ENCODE measurements at places on chromosomes 7 and 10.

GRCh38 chr7:131723926-131724325, 167.5 kb upstream of the PODXL start:
- no peak for DNase-seq

- DNase-seq = no peak
These were observed 183.6 kb downstream of the TCF7L2 start for GRCh38 chr10:113133497-113134115.

DNA sequence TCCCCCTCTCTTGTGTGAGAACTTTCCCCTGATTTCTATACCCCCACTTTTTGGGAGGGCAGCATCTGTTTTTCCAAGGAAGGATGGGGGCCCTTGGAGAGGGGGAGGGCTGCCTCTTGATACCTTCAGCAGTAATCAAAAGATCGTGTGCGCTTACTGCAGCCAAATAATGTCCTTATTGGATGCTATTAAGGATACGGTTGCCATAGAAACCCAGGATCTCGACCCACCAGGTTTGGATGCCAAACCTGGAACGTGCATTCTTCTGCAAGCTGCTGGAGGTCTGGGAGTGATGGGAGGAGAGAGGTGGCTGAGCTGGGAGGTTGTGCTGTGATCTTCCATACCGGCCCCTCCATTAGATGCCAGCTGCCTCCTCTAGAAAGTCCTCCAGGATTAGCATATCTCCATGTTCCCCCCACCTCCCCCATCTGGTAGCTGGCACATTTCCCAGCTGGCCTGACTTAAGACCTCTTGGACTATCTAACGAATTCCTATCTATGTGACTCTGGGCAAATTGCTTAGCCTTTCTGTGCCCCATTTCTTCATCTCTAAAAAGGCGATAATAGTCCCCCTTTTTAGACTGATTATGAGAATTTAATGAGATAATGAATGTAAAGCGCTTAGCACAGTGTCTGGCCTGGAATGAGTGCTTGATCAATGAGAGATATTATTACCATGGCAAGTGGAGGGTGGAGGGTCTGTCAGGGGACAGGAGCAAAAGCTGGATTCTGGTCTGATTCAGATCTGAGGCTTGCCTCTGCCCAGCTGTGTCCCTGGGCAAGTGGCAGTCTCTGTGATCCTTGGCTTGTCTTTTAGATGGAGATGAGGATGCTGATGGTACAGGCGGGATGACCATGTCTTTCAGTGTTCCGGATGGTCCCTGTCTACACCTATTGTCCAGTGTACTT, 78.5 kb upstream of the PCBD1 start:
- no peak for DNase-seq

- DNase-seq = no peak
These were observed 48.8 kb downstream of the COL26A1 start for GRCh38 chr7:101411508-101411874.

GRCh38 chr7:117873310-117874190, at the start of gene CTTNBP2:
CTTNBP2 (minus strand) TSS chr7:117873441; CDS start chr7:117873415, 26 bp downstream.
- DNase-seq = peak; percentile 43

GRCh38 chr7:149771720-149772240, 1.6 kb downstream of the ZNF467 start:
- peak; percentile 91 for DNase-seq

DNA sequence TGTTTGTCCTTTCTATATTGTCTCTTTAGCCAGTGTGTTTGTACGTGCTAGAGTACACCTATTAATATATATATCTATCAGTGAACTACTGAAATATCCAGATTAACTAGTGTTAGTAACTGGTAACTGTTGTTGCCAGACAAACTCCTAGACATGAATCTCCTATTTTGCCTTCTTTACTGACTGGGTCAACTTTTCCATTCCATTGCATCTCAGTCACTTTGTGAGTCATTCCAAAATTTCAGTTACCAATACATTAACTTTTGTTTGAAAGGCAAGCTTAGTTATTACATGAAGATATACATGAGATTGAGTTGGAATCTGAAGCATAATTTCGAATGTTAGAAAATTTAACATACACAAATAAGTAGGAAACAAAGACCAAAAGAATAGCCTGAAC, 51.4 kb downstream of the BTAF1 start:
- no peak for DNase-seq

GRCh38 chr10:80164596-80164995, 32.1 kb downstream of the PLAC9 start:
- DNase-seq = no peak

DNA sequence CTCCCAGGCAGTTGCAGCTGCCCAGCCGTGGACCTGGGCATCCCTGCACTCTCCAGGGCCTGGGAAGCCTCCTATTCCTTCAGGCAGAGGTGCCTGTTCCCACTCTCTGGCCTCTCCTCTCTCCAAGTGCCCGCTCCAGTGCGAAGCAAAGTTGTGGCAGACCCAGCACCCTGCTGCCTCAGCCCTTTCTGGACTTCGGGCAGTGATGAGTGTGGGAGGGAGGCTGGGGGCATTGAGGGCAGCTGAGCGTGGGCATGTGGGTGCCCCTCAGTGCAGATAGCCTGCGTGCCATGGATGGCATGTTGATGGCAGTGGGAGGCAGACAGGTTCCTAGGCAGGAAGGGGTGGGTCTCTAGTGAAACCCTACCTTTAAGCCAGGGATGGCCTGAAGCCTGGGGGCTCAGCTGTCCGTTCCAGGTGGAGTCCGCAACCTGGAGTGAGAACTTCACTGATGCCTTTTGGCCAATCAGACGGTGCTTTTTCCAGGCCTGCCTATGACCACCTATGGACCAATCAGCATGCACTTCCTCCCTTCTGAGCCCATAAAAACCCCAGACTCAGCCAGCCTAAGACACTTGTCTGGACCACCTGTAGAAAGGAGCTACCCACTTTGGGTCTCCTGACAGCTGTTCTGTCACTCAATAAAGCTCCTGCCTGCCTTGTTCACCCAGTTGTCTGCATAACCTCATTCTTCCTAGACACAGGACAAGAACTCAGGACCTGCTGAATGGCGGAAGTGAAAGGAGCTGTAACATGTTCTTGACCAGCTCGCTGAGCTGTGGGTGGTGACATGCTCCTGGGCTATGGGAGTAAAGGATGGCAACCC, 26.1 kb downstream of the SVIL start:
- no peak for DNase-seq

DNA sequence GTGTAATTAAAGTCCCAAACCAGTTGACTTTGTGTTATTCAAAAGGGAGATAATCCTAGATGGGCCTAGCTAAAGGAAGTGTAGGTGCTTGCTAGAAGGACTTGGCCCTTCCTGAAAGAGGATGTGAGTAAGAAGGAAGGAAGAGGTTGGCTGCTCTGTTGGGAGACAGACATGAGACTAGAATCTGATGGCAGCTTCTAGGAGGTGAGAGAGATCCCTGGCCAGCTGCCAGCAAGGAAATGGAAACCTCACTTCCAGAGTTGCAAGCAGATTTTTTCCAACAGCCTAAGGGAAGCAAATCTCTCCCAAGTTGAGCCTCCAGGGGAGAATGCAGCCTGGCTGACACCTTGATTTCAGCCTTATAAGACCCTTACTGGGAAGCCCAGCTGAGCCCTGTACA, 368.4 kb upstream of the ZMIZ1 start:
- peak; percentile 35 for DNase-seq

- no peak for DNase-seq
These were observed 44.5 kb downstream of the PALD1 start for GRCh38 chr10:70523057-70523456.

GRCh38 chr7:133854739-133855138, 272.4 kb upstream of the LRGUK start:
- peak; percentile 10 for DNase-seq

DNA sequence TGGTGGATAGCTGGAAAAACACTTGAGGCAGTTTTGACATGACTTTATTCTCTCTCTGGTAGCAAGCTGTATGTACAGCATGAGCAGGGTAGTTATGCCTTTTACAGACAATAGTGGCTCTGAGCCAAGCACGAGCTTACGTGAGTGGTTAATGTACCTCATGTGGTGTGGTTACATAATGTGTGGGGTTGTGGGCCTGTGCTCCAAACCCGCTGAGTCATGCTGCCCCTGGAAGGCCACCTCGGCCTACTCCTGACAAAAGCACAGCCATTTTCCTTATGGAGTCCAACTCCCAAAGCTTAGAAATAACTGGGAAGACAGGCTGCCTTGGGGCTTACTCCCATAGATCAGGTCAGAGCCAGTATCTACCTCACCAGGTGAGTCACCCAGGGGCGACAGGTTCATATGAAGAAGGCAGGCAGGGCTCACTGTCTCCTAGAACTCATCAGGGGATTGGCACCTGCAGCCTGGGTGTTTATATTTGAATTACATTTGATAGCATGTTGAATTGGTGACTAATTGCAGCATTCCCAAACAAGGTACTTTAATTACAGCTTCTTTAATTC, 404.5 kb downstream of the ADRA2A start:
- no peak for DNase-seq

- no peak for DNase-seq
These were observed 109.0 kb downstream of the SDHAF3 start for GRCh38 chr7:97226541-97226940.

DNA sequence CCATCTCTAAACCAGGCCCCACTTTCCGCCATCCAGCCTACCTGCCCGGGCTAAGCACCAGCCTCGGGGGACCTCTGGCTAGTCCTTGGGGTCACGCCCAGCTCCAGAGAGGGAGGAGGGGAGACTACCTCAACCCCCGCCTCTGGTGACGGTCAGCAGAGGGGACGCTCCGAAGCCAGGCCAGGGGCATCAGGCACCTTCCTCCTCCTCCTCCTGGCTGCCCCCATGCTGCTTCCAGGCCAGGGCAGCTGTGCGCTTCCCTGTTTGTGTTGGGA, 4.0 kb upstream of the SMARCD3 start:
- no peak for DNase-seq

DNA sequence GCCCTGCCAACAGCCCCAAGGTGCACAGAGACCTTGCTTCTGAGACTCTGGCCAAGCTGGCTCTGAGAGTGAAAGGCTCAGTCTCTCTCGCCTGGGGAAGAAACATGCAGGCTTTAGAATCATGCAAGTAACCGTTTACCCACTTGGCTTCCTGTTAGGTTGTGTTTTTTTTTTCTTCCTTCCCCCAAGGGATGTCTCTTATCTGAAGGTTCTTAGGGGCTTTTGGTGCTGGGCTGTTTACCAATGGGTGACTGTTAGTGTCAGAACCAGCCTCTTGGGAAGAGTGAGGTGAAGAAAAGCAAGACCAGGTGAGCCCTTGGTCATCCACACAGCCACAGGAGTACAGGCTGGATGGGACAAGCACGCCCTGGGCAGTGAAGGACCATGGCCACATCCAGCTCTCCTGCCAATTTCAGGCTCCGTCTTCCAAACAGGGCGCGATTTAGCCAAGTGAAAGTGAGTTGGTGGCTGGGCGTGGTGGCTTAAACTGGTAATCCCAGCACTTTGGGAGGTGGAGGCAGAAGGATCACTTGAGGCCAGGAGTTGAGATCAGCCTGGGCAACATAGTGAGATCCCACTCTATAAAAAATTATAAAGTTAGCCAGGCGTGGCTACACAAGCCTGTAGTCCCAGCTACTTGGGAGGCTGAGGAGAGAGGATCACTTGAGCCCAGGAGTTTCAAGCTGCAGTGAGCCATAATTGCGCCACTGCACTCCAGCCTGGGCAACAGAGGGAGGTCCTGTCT, 76.3 kb upstream of the CUX1 start:
- DNase-seq = no peak

DNA sequence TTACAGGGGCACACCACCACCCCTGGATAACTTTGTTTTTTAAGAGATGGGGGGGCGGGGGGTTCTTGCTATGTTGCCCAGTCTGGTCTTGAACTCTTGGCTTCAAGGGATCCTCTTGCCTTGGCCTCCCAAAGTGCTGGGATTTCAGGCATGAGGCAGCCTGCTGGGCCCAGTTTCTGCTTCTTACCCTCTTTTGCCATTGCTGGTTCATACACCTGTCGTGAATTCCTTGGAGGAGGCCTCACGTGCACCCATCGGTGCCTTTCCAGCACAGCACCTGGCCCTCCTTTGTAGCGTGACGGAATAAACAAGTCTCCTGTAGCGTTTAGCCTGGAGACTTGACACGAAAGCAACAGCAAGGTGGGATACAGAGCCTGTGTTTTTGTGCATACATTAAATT, 75.5 kb downstream of the CARD11 start:
- no peak for DNase-seq

- no peak for DNase-seq
These were observed 95.9 kb upstream of the GPR26 start for GRCh38 chr10:123570051-123570897.

DNA sequence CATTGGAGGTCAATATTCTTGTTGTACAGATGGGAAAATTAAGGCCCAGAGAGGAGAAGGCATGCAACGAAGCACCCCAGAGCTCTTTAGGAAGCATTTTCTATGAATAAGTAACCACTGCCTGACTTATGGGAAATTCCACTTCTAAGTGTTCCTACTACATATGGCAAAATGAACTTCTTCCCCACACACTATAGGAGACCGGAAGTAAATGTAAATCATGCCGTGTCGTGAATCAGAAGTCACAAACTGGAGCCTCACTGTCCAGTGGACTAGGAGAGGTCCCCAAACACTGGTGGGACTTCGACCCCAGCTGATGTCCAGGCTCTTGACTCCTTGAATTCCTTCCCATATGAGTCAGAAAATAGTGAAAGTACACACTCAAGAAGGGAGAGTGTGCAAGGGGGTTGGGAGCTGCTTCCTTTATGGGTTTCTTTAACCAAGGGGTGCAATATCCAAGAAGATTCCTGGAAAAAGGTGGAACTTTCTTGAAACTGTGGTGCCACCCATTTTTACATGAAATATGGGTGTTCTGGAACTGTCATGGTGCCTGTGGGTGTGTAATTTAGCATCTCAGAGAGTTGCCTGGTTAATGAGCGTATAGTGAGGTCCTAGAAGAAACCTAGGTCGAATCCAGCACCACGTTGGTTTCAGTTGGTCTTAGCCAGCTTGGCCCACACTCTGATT, 6.7 kb downstream of the RASSF4 start:
- DNase-seq = no peak

DNA sequence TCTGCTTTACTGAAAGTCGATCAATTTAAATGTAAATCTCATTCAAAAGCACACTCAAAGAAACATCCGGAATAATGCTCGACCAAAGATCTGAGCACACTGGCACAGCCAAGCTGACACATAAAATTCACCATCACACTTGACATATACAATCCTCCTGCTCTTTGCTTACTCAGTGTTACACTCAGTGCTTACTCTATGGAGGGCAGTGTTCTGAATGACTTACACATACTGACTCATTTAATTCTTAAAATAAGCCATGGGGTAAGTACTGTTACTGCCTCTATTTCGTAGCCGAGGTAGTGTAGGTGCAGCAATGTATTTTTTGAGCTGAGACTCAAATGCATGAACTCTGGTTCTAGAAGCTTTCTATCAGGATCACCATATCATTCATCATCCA, 421.5 kb upstream of the LRRN3 start:
- DNase-seq = no peak
